NCI-H82 (cell line): ENCODE measurements at places on chromosomes 5 and 9.

GRCh38 chr5:16914108-16914435 is 22.0 kb downstream of the MYO10 start:
- no peak for DNase-seq

- peak; percentile 30 for DNase-seq
Measured at GRCh38 chr9:6759185-6759977, 1.6 kb downstream of the KDM4C start.

DNA sequence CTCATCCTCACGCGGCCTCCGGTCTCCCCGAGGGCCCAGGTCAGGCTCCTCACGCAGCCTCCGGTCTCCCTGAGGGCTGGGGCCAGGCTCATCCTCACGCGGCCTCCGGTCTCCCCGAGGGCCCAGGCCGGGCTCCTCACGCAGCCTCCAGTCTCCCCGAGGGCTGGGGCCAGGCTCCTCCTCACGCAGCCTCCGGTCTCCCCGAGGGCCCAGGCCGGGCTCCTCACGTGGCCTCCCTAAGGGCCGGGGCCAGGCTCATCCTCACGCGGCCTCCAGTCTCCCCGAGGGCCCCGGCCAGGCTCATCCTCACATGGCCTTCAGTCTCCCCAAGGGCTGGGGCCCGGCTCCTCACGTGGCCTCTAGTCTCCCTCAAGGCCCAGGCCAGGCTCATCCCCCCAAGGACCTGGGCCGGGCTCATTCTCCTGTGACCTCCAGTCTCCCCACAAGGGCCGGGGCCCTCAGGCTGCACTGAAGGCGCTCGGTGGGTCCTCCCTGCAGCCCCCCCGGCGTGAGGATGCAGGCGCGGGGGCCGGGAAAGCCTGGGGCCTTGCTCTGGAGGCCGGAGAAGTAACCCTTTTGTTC is 51.2 kb upstream of the FCN2 start:
- DNase-seq: no peak

DNA sequence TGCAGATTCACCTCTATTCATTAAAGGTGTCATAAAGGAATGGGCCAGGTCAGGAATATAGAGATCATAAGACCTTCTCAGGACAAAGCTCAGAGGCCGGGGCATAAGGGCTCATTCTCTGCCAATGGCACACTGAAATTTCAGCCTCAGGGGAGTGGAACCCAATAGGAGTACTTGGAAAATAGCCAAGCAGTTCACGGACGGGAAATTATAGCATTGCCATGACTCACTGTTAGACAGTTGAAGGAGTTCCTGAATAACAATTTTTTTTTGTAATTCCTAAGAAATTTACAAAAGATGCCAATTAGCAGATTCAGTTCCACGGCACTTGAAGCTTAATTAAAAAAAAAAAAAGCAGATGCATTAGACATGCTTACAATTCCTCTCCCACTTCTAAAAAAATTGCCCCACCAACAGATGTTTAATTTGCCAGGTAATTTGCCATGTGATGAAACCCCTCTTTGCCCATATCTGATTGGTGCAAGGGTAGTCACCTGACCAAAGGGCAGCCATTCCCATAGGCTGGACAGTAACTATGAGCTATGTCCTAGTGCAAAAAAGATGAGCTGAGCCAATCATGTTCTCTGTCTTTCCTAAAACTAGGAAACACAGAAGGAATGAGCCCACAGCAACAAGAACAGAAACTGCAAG is 58.6 kb downstream of the PTCD2 start:
- peak; percentile 30 for DNase-seq

DNA sequence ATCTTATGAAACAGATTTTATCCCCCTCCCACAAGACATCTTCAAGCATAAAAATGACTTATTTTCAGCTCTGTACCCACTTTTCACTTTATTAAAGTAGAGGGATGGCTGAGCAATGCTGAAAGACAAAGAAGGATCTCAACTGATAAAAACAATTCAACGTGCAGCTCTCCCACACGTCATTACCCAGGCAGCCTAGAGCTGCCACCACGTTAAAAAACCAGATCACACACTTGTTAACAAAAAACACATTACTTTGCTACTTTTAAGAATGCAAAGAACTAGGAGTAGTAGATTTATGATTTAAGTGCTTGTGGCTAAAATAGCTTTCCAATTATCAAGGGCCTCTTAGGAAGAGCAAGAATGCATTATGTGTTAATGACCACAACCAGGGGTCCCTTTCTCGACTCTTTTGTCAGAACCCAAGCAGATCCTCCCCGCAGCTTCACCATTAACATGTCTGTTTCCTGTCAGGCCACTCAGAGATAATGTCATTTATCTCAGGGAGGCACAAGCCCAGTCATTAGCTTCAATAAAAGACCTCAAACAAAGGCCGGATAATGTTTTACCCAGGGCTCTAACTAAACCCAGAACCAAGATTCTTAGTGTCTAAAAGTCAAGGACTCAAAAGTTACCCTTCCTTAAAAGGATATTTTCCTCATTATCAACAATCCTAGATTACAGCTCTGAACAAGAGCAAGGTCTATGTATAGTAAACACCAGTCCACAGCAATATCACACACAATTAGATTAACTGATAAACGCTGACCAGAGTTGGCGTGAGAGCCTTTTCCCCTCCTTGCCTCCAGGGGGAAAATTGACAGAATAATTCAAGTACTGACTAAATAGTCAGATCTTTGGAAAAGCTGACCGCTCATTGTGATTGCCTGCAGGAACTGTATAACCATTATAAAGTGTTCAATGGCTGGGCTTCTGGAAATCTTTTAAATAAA is 7.5 kb downstream of the ZNF608 start:
- DNase-seq: peak; percentile 81

DNA sequence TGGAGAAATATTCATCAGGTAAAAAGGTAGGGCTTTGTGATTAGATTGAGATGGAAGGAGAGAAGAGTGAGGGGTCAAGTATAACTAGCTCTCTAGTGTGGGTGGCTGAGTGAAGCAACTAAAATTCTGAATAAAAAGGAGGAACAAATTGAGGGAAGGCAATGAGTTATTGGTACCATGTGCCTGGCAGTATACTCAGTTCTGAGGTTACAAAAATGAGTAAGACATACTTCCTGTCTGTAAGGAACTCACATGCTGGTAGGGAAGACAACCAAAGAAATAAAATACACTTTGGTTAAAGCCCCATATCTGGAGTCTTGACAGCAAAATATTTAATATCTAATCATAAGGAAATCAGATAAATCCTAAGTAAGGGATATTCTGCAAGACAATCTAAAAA is 476.8 kb upstream of the C9orf72 start:
- DNase-seq: no peak

- DNase-seq: no peak
Measured at GRCh38 chr5:179729727-179730126, 2.9 kb upstream of the MAML1 start.

- DNase-seq: no peak
Measured at GRCh38 chr5:13673511-13673910, 271.0 kb downstream of the DNAH5 start.

- no peak for DNase-seq
Measured at GRCh38 chr9:110571801-110572483, 7.6 kb downstream of the SVEP1 start.

DNA sequence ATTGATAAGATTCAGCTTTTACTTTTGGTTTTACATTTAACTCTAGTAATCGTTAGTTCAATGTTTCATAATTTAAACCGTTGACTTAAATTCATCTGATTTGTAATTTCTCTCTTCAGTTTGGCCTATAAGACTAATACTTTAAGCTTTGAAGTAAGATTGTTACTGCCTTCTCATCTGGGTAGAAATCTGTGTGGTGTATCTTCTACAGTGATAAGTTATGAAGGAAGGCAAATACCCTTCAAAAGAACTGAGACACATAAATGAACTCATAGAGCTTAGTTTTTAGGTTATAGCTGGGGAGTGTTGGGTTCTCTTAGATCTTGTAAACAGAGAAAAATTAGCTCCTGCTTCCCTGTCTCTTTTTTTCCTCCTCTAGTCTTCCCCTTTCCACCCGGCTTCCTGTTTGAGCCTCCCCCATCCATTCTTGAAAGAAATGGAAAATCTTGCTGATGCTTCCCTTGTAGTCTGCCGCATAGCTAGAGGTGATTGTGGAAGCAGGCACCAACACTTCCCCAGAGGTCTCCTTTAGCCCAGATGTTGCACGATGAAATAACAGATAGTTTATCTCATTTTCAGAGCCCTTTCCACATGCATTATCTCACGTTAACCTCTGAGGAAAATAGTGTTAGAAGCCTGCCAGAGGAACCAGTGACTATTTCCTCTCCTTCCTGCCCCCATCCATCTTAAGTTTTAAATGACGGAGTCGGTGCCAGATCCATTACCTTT is 2.0 kb upstream of the F2RL2 start:
- no peak for DNase-seq
